MV-4-11 (cell line): ENCODE measurements at places on chromosomes 1 and 21.

DNA sequence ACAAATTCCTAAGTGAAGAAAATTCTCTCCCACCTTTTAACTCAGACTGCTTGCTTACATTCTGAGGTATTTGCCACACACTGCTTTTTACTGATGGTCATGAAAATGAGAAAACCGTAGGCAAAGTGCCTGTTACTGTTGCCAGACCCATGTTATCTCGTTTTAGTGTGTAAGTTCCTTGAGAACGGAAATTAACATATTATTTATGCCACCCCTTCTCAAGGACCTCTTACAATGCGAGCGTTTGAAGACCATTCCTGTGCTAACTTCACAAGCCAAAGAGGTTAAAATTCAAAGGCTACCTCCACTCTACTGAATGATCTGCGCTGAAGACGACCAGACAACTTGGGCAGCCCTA lies 509 bp downstream of the NVL start:
- no peak for DNase-seq

DNA sequence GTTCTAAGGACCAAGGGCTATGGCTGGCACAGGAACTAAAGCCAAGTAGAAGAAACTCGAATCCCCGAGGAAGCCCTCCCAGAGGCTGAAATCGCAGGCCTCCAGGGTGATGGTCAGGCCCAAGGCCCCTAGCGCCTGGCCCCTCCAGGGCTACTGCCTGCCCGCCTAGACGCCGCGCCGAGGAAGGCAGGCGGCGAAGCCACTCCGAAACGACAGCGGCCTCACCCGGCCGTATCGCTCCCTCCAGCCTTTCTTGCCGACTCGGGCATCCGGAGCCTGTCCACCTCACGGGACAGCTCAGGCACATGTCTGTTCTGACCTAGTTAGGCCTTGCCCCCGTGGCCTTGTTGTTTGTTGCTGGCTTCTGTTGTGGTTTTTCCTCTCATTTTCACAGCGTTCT lies 9.7 kb upstream of the LHX8 start:
- DNase-seq, result no peak

DNA sequence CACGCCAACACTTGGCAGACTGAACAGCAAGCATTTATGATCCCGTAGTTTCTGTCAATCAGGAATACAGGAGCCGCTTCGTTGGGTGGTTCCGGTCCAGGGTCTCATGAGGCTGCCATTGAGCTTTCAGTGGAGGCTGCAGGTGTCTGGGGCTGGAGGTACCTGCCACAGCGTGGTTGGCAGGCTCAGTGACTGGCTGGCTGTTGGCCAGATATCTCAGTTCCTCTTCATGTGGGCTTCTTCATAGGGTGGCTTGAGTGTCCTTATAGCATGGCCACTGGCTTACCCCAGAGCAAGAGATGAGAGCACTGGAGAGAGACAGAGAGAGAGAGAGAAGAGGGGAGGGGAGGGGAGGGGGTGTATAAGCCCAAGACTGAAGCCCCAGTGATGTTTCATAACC lies 29.3 kb downstream of the PIK3CD start:
- DNase-seq, result no peak

- no peak for DNase-seq
Observed at GRCh38 chr1:9071554-9072235, 2.3 kb upstream of the SLC2A5 start.

- no peak for DNase-seq
Observed at GRCh38 chr1:147545133-147545532, 3.8 kb downstream of the BCL9 start.

DNA sequence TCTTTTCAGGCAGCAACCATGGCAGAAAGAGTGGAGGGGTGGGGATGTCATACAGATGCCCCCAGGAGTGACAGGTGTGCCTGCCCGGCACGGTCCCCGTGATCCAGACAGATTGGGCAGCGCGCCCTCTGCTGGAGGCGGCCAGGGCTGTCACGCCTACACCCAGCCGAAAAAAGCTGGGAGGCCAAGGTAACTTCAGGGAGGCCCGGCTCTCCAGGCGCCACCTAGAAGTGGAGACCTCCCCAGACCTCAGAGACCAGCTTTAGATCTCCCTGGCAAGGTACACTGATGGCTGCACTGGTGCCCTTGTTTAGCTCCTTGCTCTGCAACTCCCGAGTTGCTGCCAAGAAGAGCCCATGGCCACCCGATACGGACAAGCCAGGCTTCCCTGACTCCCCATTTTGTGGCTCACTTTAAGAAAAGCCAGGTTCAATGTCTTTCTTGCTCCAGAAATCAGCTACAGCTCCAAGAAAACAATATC lies 6.6 kb downstream of the GOLT1A start:
- DNase-seq, result no peak

DNA sequence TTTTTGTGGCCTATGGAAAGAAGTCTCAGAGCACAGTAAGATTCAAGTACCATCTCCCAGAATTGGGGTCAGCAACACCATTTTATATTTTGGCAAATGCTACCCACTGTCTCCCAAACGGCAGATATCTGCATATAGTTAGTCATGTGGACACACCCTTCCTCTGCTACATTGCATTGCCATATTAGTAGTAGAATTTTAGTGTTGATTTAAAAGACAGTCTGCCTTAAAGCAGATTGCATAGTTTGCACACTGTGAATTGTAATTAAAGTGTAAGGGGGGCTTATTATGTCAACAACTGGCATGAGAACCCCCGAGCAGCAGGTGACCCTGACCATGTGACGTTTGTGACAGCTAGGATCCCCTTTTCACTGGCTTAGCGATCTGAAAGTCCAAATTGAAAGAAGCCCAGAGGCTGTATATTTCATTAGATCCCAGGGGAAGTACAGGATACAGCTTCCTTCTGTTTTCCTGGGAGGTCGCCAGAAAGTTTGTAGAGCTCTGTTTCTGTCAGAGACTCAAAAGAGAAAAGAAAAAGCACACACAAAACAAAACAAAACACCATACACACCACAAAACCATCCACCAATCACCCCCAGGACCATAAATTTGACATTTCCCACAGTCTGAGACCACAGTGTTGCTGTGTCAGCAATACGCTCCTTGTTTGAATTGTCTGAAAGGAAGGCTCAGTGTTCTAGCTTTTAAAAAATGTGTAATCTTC lies 172.4 kb downstream of the NFIA start:
- DNase-seq, result peak; percentile 51

GRCh38 chr1:198604975-198605374 lies 33.9 kb upstream of the PTPRC start:
- no peak for DNase-seq

GRCh38 chr1:150282558-150282958 lies 204 bp downstream of the CIART start:
- no peak for DNase-seq

- DNase-seq, result no peak
Observed at GRCh38 chr1:61123326-61123725, 41.0 kb downstream of the NFIA start.

GRCh38 chr1:85462931-85463649 lies 1.9 kb downstream of the DDAH1 start:
- DNase-seq, result no peak

DNA sequence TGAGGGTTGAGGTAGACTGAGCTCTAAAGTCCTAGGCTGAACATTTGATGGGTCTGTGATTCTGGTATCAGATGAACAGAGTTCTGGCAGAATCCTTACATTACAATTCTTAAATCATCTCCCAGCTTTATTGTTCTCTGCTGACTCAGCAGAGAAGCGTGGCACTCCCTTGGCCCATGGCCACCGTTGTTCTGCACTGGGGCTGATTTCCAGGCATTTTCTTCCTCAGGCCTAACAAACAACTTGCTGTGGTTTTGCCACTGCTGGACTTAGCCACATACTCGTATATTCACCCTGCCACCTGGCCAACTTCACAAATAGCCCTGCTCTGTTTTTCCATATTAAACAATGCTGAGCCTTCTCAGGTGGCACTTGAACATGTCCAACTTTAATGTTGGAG lies 223.2 kb downstream of the TNR start:
- DNase-seq, result no peak

DNA sequence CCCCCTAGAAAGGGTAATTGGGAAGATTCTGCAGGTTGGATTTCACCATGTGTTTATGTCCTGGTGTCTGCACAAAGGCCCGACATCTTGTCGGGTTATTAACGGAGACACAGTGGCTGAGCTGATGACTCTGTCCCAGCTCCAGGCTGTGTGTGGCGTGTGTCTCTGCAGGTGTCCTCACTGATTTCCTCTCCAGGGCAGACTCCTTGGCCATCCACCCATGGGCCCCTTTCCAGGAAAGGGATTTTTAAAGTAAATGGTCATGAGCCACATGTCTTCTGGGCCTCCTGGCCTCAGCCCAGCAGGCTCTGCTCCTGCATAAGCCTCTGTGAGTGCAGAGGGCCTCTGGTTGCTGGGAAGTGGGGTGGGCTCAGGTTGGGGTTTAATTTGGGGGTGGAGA lies 418.7 kb upstream of the VAMP3 start:
- DNase-seq, result no peak

DNA sequence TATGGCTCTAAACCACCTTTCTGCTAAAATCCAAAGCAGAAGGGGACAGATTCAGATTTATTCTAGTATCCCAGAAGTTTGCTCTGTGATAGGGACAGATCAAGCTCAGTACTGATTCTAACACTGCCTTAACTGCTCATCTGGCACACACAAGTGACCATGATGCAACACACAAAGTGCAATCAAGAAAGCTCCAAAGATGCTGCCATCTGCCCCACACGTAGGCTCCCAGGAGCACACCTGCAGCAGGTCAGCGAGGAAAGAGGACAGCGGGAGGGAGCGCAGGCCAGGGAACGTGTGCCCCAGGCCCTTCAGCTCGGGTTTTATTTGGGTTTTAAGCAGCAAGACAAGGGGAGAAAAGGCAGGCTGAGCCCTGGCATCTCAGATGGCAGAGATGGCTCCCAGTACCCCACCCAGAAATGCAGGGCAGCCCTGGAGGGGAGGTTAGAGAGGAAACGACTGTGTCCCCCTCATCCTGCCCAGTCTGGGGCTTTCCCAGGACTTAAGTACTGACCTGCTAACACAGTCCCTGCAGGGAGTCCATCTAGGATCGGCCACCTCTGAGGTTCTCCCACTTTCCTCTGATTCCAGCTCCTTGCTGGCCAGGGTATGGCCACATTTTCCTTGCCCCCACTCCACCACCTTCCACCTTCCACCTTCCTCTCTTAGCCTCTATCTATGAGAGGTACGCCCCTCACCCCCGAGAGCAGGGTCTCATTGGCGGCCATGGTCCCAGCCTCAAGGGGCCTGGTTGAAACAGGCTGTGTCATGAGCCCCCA lies 1.2 kb downstream of the TRIM11 start:
- no peak for DNase-seq

- DNase-seq, result no peak
Observed at GRCh38 chr1:2470290-2471158, 5.6 kb upstream of the PLCH2 start.

- no peak for DNase-seq
Observed at GRCh38 chr1:17686258-17686657, 68.9 kb upstream of the ACTL8 start.

DNA sequence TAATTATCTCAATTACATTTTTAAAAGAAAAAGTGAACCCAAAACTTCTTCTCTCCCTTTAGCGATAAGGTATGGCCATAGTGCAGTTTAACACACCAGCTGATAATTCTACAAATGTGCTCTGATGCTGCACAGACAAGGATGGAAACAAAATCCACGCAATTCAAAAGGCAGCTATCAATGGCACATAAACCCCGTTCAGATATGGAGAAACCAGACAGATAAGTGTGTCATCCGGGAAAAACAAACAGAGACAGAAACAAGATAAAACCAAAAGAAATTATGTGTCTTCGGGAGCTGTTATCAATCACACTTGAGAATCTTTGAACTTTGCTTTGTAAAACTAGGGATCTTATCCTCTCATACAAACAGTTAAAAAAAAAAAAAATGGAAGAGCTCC lies 73.6 kb downstream of the SIPA1L2 start:
- no peak for DNase-seq

- peak; percentile 29 for DNase-seq
Observed at GRCh38 chr1:84615790-84616189, 41.5 kb upstream of the CTBS start.

DNA sequence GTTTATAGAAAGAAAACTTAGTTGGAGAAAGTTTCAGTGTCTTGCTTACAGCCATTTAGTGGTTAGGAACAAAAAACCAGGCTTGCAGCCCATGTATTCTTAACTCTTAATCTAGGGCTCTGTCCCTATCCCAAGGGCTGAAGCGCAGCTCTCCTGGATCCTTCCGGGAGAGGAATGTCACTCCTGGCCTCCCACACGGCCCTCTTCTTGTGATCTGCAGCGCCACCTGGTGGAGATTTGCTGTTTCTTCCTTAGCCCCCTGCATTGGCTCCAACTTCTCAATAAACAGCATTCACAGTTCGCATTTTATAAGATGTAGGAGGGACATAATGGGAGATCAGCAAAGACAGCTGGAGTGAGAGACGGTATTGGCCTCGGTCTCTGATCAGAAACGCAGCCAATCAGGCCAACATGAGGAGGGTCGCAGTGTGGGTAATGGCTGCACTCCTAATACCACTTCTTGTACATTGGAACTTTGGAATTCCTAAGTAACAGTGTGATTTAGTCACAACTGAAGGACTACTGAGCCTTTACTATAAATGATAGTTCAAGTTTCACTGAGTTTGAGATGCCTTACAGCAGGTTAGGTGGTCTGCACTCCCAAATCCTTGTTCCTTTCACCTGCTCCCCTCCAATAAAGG lies 283.4 kb downstream of the ASTN1 start:
- no peak for DNase-seq
